Left renal pelvis (tissue), 4 donors: ENCODE measurements at places on chromosomes 12 and 14.

DNA sequence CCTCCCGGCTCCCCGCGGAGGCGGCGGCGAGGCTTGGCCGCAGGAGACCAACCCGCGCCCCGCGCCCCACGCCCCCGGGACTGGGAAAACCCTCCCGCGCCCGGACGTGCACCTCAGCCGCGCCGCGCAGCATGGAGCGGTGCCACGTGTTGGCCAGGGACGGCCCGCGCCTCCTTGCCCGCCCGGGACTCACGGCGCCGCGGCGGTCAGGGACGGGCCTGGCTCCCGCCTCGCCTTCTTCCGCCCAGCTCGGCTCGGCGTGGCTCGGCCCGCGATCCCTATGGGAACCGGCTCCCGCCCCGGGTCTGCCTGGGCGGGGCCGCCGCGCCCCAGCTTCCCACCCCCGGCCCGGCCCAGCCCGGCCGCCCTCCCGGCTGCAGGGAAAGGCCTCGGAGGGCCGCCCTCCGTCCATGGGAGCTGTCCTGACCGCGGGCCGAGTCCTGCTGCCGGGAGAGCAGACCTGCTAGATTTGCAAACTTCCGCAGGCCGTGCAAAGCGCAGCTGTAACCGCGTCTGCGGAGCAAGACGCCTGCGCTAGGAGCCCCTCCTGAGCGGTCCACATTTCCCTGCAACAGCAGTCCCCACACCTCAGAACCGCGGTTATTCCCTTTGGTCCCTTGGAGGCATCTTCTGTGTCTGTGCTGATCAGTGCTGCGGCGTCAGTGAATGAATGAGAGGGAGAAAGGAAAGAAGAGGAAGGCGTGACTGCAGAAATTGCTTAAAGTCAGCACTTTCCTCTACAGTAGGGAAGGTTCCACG lies at the start of gene CDKL1:
Gene CDKL1 (minus strand): TSS at position 251 of the 759 bp plus-strand sequence. CDS start 1,013 bp downstream, outside the sequence.
- no peak for DNase-seq

DNA sequence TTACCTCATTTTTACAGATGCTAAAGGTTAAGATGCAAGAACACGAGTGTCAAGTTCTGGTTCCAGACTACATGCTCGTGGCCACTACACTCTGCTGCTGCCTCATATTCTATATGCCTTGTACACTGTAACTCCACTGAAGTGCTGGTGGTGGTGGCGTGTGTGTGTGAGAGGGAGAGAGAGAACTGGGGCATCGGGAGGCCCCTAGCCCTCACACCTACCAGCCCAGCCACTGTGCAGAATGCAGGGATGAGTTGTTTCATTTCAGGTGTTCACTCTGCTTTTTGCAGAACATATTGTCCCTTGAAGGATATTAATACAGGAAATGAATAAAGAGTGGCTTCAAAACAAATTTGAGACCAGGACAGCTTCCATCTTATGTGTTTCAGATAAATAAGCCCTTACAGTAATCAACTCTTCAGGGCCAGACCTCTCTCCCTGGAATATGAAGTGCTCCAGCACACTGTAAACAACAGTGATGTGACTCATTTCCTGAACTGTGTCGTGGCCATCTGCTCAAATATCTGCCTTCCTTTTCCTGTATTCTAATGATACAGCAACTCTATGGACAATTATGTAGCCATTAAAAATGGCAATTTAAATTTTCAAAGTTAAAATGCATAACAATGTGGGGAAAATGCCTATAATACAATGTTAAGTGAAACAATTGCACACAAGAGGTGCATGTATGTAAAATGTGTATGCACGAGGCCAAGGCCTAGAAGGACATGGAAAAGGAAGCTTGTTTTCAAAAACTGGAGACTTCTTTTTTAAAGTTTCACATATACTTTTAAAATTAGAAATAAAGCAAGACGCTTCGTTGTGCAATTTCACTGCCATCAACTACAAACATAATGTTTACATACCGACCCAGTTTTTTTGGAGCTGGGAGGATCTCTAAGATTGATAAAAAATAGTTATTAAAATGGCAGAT lies 215.4 kb downstream of the PELI2 start:
- no peak for DNase-seq

- DNase-seq, result no peak
These were observed 12.6 kb upstream of the PLEKHD1 start for GRCh38 chr14:69471916-69472315.

DNA sequence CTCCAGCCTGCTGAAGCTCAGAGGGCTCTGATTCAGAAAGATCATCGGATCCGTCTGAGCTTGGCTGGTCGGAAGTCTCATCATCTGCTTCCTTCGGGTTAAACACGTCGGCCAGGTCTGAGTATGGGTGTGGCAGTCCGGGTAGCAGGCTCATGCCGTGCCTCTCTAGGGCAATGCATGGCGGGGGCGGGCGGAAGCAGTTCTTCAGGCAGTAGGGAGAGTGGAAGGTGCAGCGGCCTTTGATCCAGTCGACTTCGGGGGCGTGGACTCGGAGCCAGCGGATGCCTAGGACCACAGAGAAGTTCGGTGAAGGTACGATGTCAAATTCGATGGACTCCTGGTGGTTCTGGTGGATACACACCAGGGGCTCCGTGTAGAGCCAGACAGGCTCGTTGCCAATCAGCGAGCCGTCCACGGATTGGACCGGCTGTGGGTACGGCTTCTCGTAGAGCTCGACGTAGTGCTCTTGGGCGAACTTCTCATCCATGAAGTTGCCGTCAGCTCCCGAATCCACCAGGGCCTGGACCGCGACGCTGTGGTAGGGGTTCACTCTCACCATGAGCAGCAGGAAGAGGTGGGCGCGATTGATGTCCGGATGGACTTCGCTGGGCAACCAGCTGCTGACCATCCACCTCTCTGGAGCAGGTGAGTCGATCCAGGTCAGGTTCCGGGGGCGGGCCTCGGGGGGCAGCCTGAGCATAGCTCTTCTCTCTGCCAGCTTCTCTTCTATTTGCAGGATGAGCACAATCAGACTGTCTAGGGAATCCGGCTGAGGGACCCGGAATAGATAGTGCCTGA lies 20.3 kb downstream of the RTL1 start:
- DNase-seq, result no peak

DNA sequence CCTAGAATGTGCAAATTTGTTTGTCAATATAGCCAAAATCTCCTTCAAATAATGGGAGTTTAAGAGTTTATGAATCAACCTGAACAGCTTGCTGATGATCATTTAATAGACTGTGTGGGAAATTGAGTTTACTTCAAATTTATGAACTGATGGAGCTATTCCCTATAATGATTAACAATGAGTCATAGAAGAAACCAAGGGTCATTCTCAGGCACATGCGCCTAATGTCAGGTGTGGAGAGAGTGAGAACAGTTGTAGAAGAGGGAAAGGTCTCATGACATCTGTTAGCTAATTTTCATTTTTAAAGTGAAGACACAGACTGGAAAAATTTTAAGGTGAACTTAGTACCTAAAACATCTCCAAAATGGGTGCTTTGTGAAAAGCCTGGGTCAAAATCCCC lies 191.8 kb downstream of the BMP4 start:
- no peak for DNase-seq

- no peak for DNase-seq
These were observed 1929.9 kb upstream of the SEL1L start for GRCh38 chr14:83463500-83464098.

DNA sequence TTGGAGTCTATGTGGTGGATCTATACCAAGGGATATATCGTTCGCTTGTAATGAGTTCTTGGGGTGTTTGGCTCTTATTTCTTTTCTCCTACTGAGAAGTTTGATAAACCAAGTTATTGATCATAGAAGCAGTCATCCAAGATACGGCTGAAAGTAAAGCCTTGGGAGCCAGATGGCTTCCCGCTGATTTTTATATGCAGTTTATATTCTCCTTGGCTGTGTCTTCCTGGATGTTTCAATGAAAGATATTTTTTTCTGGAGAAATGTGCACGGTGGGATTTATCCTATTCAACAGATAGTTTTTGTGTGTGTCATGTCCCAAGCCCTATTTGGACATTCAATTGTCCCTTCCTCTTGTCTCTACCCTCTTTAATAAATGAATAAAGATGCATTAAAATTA lies 289.0 kb downstream of the ERC1 start:
- DNase-seq, result no peak

GRCh38 chr12:113088971-113089756 lies 32.6 kb downstream of the DTX1 start:
- DNase-seq, result no peak

GRCh38 chr12:57280211-57281062 lies 29.4 kb upstream of the STAC3 start:
- no peak for DNase-seq

DNA sequence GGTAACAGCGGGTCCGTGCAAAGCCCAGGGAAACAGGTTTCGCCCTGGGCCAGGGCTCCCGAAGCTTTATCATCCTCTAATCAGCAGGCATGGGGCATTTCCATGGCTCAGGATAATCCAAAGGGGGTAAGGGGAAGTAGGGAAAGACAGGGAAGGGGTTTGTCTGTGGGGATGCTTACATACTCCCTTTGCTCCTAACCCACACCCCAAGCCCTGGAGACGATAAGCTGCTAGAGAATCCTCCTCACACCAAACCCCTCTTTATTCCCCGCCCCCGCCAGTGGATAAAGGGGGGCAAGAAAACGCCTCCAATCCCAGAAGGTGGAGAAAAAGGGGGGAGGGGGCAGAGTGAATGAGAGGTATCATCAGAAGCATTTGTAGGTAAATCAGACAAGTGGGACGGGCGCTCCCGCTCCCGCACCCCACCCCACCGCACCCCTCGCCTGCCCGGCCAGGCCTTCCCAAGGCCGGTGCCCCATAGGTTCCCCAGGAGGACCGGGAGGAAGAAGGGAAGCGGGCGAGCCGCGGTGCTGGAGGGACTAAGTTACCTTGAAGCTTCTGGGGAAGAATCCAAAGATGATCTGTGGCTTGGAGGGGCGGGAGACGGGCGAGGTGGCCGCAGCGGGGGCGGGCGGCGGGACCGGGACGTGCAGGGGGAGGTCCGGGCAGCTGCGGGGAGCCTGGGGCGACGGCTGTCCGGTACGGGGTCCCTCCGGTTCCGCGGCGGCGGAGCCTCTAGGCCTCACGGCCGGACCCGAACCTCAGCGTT lies 762 bp downstream of the PPP2R5E start:
- DNase-seq, result no peak

DNA sequence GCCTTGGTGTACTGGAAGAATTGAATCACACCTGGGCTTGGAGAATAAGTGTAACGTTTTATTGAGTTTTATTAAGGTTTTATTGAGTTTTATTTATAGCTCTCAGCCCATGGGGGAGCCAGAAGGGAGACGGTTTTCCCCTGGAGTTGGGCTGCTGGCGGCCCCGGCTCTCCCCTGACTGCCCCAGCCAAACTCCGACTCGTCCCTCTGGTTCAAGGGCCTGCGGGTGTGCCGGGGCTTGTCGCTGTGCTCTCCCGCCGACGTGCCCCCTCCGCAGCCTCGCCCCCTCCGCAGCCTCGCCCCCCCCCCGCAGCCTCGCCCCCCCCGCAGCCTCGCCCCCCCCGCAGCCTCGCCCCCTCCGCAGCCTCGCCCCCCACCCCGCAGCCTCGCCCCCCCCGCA lies 326.1 kb upstream of the RTL1 start:
- DNase-seq, result no peak

DNA sequence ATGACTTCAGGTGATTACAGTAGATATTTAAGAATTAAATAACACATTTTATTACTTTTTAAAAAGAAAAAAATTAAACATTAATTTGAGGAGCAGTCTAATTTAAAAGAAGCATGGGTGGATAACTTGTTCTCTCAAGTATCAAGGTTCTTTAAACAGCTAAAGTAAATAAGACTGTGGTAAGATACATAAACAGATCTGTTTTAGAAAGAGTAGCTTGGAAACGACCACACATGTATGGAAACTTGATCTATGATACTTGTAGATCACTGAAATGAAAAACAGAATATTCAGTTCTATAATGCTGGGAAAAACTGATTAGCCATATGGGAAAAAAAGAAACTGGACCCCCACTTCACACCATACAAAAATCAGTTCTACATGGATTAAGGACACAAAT lies 36.0 kb downstream of the TC2N start:
- DNase-seq, result no peak

DNA sequence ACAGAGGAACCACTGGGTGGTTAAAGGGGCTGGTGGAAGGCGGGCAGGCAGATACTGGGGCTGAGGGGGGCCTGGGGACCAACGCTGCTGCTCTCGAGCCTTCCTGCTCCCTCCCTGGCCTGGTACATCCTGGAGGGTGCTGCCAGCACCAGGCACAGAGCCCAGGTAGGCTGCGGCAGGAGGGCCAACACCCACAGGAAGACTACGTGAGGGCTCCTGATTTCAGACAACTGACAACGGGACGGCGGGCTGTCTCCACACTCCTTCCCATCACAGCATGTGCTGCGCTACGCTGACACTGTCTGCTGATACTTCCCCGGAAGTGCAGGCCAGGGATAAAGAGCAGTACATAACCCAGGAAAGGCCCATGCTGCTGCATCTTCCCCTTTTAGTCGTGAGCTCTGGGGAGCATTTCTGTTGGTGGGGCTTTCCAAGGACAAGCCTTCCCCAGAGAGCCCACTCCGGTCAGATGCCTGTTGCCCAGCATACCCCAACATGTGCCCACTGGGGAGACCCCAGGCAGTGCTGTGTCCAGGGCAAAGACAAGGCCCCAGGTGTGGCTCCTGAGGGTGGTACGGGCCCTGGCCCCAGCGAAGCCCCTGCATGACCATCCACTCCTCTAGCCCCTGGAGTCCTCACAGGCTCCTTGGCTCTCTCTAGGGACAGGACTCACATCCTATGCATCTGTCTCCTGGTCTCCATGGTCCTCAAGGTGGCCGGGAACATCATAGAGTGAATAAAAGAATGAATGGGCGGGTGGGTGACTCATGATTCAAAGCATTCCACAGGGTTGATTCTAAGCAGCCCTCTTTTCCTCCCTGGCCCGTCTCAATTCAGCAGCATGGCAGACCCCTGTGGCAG lies 38.0 kb downstream of the CHGA start:
- no peak for DNase-seq

- no peak for DNase-seq
These were observed 694.2 kb downstream of the SLC6A15 start for GRCh38 chr12:84218406-84218805.

DNA sequence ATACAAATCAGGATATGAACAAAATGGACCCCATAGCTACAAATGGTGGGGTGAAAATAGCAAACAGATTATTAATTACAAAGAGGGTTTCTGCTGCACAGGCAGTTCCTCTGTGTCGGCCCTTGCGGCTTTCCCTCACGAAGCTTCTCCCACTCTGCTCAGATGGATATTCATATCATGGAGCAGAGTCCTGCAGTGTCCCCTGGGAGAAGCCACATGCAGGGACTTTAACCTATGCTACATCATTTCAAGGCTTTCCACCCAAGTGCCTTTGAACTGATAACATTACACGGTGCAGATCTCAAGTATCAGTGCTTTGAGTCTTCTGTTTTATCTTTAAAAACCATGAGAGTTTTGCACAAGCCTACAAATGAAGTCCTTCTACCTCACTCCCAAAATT lies 229.1 kb downstream of the PPM1H start:
- no peak for DNase-seq

DNA sequence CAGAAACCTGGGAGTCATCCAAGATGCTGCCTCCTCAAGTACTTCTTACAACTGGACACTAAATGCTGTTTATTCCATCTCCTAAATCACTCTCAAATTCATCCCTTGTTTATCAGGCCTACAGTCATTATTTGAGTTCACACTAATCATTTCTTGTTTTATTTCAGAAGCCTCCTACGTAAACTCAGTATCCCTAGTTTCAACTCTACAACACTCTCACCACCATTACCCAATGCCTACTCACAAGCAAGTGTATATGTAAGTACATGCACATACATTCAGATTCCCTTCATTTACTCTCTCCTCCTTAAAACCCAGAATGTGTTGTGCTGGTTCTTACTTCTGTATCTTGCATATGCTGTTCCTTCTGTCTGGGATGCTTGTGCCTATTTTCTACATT lies 43.0 kb downstream of the DDHD1 start:
- no peak for DNase-seq
